ENCODE measurements at places on chromosomes 12 and 14. TPM values are rescaled to one million over a fixed set of nuclear protein-coding genes. Genes with fewer than 3 reads are reported as not detected.

DNA sequence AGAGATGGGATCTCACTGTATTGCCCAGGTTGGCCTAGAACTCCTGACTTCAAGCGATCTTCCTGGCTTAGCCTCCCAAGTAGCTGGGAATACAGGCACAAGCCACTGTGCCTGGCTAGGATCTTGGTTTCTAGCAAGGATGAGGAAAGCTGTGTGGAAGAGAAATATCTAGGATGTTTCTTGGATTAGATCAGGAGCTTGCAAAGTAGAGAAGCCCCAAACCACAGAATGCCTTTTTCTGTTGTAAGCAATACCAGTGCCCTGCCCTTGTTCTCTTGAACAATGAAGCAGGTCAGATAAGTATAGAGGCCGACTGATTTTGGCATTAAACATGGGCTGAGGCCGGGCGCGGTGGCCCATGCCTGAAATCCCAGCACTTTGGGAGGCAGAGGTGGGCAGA is 44.3 kb upstream of the STRN3 start:
- DNase-seq: peak; percentile 83

- DNase-seq: no peak
Measured at GRCh38 chr14:76228138-76228537, 76.4 kb downstream of the GPATCH2L start.

- no peak for DNase-seq
Measured at GRCh38 chr12:123233505-123234308, 471 bp downstream of the MTRFR start.

- no peak for DNase-seq
Measured at GRCh38 chr14:104295681-104296387, 157.4 kb downstream of the KIF26A start.

Gene LHX5
- total RNA-seq: 0.49 TPM

GRCh38 chr14:96126783-96127271 is 77.8 kb upstream of the BDKRB2 start:
- no peak for DNase-seq

- DNase-seq: no peak
Measured at GRCh38 chr12:111430433-111431353, 25.0 kb downstream of the SH2B3 start.

Gene EEA1
- 45.2 TPM for total RNA-seq

DNA sequence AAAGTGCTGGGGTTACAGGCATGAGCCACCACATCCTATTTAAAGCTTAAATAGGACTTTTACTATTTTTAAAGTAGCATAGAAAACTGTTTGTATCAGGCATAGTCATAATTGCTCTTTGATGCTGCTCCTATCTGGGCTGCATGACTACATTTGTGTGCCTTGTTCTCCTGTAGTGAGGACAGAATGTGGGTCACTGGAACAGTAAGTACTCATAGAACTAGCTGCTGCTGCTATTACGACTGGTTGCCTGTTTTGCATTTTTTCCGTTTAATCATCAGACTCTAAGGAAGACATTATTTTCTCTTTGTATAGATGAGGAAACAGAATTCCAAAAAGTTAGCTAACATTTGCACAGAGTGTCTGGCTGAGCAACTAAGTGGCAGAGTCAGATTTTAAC is 42.8 kb downstream of the ZC3H14 start:
- no peak for DNase-seq

Gene PTPRO
- not detected for total RNA-seq

DNA sequence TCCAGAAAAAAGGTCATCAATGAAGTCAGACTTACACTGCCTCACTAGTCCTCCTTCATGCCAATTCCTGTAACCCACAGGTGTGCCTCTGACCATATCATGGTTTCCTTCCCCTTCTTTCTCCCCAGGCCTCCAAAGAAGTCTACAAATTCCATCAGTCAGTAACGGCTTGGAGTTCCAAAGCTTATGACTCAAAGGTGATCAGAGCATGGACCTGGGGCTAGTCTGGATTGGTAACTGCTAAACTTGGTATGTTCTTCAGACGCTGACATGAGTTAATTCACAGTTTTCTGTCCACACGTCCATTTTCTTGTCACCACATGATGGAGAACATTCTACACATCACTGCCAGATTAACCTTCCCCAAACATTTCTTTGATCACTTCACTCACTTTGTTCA is 560.4 kb downstream of the ETNK1 start:
- DNase-seq: no peak

DNA sequence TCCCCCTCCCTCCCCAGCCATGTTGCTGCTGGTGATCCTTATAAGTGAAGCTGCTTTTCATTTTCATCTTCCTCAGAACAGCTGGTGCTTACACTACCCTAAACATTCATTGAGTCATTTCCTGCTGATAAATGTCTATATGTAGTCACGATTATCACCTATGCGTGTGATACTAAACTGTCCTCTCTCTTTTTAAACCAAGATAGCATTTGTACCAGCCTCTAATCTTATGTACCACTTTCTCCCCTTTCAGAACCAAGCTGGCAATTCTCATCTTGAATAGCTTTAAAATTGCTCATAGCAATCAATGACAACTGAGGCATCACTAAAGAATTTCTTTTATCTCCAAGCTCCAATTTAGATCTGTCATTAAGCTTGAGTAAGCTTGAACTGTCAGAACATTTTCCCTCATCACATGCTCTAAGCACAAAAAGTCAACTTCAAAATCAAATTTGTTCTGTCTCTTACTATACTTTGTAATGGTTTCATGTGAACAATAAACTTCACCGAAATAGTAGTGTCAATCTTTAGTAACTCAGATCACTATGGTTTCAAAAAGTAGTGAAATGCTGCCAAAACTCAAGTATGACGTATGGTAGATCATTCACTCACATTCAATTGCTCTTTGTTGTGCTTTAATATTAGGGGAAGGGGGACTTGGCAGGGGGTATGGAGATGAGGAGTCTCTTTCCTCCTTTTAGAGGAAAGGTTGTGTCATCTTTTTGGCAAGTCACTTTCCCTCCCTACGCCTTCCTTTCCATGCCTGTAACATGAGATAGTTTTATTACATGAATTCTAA is 178.1 kb upstream of the NOVA1 start:
- DNase-seq: no peak

Gene KRT83
- total RNA-seq: 5.9 TPM

Gene PLCZ1
- total RNA-seq: 3.0 TPM

Gene PITPNM2
- total RNA-seq: 7.5 TPM

- DNase-seq: peak; percentile 16
Measured at GRCh38 chr12:10016881-10017280, 6.5 kb downstream of the CLEC12B start.

- no peak for DNase-seq
Measured at GRCh38 chr14:95365401-95365800, 45.7 kb upstream of the CLMN start.

DNA sequence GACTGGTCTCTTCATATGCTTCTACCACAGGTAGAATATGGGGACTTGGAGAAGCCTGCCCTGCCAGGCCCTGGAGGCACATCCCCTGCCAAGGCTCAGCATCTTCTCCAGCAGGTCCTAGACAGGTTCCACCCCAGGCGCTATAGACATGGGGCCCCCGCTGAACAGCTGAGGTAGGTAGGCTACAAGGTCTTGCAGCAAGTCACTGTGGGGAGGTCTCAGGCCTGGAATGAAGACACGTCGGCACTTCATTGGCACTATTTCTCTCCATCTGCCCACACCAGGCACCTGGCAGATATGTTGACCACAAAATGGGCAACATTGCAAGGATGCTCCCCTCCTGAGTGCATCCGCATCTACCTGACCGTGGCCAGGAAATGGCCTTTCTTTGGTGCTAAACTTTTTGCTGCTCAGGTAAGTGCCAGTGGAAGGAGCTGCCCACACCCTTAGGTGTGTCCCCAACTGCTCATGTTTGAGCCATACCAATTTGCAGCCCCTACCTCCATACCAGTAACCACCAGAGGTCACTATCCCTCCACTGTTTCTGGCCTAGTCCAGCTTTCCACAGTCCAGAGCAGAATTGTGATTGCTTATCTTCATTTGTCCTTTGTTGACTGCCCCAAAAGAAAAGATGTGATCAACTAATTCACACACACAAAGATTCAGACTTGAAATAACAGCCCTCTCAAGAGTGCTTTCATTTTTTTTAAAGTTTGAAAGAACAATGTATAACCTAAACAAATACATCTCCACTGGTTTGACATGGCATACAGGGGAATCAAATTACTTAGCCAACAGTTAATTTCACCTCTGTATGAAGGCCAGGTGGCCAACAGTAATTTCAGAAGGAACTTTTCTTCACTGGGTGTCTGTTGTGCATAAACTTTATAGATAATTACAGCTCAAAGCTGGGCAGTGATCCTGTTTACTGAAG is 16.1 kb downstream of the PIGH start:
- peak; percentile 32 for DNase-seq

DNA sequence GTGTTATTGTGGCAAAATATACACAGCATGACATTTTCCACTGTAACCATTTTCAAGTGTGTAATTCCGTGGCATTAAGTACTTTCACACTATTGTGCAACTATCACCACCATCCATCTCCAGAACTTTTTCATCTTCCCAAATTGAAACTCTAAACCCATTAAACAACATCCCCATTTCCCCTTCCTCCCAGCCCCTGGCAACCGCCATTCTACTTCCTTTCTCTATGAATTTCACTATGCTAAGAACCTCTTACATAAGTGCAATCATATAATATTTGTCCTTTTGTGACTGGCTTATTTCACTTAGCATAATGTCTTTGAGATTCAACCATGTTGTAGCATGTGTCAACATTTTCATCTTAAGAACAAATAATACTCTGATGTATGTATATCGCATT is 67.8 kb upstream of the PYGL start:
- DNase-seq: no peak

Gene AICDA
- not detected for total RNA-seq

- peak; percentile 79 for DNase-seq
Measured at GRCh38 chr12:107356266-107356936, 263.1 kb upstream of the CRY1 start.

GRCh38 chr14:88983755-88984154 is 159.3 kb downstream of the TTC8 start:
- peak; percentile 92 for DNase-seq

DNA sequence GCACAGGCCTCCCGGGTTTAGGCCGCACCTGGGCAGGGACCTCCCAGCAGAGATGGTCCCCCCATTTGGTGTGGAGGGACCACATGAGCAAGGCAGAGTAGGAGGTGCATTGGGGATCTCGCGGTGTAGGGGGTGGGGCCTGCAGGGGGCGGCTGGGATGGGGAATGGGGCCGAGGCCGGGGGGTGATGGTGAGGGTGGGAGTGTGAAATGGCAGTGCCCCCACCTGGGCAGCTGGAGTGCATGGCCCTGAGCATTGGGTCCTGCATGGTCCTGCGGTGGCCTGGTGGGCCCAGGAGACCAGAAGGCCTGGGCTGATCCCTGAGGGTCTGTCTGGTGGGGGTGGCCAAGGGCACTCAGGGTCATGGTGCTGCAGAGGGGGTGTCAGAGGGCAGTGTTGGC is 111.8 kb downstream of the KIF26A start:
- no peak for DNase-seq

Gene CLEC4C
- not detected for total RNA-seq

DNA sequence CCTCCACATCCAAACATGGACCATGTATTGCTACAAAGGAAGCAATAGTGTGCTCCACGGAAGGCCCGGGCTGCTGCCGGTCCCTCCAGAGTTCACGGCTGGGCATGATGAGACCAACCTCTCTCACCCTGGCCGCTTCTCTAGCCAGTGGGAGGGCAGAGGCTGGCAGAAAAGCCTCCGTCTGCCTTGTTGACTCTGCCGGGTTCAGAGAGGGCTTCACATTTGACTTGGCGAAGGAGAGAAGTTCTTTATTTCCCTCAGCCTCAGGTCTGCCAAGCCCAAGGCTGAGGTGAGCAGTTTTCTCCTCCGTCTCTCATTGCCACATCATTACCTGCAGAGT is 230.0 kb downstream of the ZFP36L1 start:
- DNase-seq: no peak

DNA sequence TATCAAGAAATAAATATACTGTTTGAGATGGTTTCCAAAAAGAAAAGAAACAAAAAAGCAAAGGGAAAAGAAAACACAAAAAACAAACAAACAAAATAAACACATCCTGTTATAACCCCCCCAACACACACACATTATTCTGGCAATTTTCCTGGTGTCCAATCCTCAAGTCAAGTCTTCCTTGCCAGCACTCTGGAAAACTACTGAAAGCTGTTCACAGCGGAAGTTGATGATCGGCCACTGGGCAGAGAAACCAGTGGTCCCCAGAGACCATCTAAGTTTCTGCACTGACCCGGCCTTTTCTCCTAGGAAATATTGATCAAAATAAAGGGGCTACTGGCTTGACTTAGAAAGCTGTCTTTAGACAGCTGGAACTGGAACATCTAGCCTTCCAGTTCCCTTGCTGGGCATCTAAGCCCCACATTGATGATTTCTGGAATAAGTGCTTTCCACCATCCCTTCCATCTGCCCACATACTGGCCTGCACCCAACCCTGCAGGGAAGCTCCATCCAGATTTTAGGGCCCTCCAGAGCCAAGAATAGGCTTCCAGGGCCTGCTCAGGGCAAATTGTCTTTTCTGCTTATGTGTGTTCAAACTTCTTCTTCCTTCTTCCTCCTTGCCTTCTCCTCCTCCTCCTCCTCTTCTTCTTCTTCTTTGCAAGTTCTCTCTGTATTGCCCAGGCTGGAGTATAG is 11.6 kb upstream of the PPP1CC start:
- no peak for DNase-seq

DNA sequence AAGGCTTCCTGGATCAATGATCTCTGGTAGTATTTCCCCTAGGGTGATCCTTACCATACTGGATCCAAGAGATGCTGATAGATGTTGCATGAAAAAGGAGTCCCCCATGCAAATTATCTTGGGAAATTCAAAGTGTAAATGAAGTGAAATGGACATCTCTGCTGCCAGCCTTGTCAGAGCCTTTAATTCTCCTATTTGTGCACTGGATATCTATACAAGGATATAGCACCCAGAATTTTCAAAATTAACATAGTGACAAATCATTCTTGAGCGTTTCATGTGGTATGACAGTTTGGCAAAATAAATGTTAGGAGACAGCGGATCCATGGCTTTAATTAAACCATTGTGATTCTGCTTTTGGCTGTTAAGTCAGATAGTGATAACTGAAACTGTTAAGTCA is 260.9 kb downstream of the KSR2 start:
- DNase-seq: no peak

Gene TSPAN31
- total RNA-seq: 58.3 TPM

GRCh38 chr14:80037349-80037748 is 174.0 kb downstream of the DIO2 start:
- DNase-seq: no peak

Gene SCNN1A
- 171 TPM for total RNA-seq

- DNase-seq: peak; percentile 98
Measured at GRCh38 chr12:532908-533565, 73.3 kb downstream of the B4GALNT3 start.

- peak; percentile 56 for DNase-seq
Measured at GRCh38 chr14:46048127-46048526, 603.5 kb downstream of the RPL10L start.

DNA sequence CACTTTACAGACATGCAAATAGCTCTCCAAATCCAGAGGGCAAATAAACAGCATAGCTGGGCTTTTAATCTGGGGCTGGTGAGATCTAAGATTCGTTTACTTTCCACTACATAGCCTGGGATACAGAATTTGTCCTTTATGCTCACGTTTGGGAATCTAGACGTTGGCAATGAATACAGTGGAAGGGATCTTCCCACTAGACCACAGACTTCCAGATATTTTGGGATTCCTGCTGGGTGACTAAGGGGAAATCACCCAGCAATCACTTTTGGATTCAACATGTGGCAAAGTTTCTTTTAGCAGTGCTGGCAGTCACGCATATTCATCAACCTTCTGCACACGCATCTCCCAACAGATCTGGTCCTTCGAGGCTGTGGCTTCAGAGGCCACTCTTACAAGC is 23.5 kb downstream of the APPL2 start:
- peak; percentile 37 for DNase-seq

GRCh38 chr12:104197264-104197663 is 18.3 kb upstream of the TXNRD1 start:
- DNase-seq: no peak

- DNase-seq: peak; percentile 86
Measured at GRCh38 chr12:10182354-10183049, 3.7 kb downstream of the TMEM52B start.

Gene PDE3A
- total RNA-seq: not detected

Measured in mammary epithelial cell (primary cell).